Stimulated activated CD8-positive, alpha-beta memory T cell treated with anti-CD3 and anti-CD28 coated beads, Interleukin-12 subunit alpha, Interleukin-12 subunit beta, amount 100 ng/mL, for 4 hours (primary cell): ENCODE measurements at places on chromosomes 7 and 10.

GRCh38 chr10:86047588-86047987, 319.0 kb downstream of the GRID1 start:
- DNase-seq = no peak

- DNase-seq = no peak
Observed at GRCh38 chr7:55179931-55180682, 161.3 kb downstream of the EGFR start.

- no peak for DNase-seq
Observed at GRCh38 chr10:49611166-49611815, 1.2 kb downstream of the SLC18A3 start.

- no peak for DNase-seq
Observed at GRCh38 chr10:106083572-106083971, 1080.9 kb downstream of the SORCS1 start.

DNA sequence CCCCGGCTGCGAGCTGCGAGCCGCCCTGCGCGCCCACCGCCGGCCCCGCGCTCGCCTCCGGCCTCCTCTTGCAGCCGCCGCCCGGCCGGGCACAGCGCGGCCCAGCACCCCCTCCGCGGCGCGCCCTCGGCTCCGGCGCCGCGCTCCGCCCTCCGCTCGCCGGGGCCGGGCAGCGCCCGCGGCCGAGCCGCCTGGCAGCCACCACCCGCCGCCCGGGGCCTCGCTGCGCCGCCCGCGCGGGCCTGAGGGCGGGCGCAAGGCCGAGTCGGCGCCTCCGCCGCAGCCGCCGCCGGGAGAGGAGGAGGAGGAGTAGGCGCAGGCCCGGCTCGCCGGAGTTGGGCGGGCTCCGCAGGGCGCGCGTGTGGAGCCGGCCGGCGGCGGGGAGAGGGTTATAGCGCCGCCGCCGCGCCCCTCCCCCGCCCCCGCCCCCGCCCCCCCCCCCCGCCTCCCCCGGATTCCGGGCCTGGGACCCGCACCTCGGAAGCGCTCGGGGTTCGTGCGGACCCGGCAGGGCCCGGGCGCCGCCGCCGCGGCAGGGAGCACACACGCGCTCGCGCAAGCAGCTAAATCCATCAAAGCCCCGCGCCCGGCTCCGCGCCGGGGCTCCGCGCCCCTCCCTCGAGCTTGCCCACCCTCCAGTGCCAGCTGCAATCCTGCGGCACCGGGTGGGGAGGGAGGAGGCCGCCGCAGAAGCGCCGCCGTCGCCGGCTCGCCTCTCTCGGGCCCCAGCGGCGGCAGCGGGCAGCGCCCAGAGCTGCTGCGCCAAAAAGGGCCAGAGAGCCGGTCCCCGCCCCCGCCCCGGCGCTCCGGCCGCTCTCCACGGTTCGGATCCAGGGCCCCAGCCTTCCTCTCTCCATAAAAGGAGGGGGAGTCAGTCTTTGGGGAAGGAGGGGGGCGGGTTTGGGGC, at the start of gene PDGFA:
Gene PDGFA (minus strand): TSS at position 363 of the 907 bp plus-strand sequence. CDS start 845 bp downstream, outside the sequence.
- no peak for DNase-seq

- DNase-seq = no peak
Observed at GRCh38 chr10:76543655-76544054, 1094.0 kb downstream of the KCNMA1 start.

DNA sequence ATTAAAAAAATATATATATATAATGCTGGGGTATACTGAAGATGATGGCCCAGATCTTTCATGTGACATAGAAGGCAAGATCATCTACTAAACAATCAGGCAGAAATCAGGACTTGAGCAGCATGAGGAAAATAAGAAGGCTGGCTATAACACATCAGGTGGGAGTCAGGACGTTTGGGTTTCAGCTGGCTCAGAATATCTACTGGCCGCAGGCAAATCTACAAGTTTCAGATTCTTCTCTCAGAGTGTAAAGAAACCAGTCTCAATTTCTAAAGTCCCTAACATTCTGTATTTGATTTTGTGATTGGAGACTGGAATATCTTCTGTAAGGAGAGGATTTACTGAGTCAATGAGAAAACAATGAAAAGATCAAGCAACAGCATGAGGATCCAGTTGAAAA, 37.7 kb upstream of the FAM3C start:
- DNase-seq = no peak

- no peak for DNase-seq
Observed at GRCh38 chr10:18566177-18566576, 85.2 kb downstream of the NSUN6 start.

- DNase-seq = no peak
Observed at GRCh38 chr10:59585046-59585700, 124.5 kb downstream of the SLC16A9 start.

DNA sequence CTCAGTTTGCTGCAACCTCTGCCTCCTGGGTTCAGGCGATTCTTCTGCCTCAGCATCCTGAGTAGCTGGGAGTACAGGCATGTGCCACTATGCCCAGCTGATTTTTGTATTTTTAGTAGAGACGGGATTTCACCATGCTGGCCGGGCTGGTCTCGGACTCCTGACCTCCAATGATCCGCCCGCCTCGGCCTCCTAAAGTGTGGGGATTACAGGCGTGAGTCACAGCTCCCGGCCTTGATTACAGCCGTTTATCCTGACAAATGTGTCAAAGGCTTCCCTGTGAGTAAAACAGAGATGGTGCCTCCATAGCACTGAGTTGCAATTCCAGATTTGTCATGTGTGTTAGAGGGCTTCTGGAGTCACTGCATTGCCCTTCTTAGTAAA, 273.7 kb downstream of the CCDC3 start:
- no peak for DNase-seq

GRCh38 chr7:25852211-25852938, 299.6 kb upstream of the NFE2L3 start:
- no peak for DNase-seq

- no peak for DNase-seq
Observed at GRCh38 chr7:84372712-84373111, 178.1 kb upstream of the SEMA3A start.

DNA sequence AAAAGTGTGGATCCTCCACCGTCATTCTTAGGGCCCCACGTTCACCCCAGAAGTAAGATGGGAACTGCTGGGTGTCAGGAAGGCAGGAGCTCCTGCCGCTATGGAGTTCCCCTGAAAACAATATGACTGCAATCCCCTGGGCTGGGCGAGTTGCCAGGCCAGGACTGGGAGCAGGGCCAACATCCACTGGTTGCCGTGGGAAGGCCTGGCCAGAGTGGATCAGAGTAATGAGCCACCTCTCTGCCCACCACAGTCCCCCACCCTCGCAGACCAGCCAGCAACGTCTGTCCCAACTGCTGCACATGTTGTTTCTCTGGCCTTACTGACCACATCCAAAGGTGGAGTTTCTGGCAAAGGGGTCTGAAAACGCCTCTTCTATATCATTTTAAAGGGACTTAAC, 86.6 kb downstream of the STRA8 start:
- no peak for DNase-seq

DNA sequence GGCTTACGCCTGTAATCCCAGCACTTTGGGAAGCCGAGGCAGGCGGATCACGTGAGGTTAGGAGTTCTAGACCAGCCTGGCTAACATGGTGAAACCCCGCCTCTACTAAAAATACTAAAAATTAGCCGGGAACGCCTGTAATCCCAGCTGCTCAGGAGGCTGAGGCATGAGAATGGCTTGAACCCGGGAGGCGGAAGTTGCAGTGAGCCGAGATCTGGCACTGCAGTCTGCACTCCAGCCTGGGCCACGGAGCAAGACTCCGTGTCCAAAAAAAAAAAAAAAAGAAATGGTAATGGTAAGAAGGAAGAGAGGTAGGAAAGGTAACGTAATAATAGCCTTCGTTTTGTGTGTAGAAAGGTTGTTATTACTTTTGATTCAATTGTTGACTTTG, 1.2 kb downstream of the HSPA14 start:
- no peak for DNase-seq

GRCh38 chr7:7883394-7883793, 85.2 kb upstream of the GLCCI1 start:
- DNase-seq = no peak

DNA sequence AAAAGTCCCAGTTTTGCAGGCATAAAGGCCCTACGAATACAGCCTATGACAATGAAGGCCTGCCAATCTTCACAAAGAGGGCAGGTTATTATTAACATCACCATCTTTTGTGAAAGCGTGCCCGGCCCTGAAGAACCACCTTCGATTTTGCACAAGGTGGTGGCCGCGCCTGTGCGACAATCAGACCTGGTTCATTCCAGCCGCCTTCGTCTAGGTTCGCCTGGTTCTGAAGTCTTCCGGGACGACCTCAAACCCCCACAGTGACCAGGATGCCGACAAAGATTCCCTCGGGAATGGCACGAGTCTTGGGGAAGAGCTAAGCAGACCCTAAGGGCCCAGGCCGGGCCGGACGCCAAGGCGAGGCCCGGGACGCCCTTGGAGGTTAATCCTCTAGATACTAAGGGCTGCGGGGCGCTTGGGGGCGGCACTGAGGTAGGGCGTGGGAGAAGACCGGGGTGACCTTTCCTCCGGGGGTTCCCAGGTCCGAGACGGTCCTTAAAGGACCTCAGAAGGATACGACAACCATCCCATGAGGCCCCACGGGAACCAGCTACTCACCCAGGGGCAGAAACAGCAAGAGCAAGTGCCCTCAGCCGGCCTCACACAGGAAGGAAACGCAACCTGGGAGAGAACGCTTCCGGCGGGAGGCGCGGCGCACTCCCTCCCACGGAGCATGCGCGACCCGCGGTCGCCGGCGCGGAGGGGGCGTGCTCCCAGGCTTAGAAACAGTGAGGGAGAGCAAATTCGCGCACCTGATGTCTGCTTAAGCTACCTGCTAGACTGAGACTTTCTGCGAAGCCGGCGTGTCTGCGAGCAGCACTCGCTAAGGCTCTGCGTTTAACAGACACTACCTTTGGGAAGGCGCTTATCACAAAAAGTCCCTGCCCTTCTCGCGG, at the start of gene ATAD1:
Gene ATAD1 (minus strand): TSS at position 618 of the 896 bp plus-strand sequence. CDS start 3,627 bp downstream, outside the sequence.
- DNase-seq = peak; percentile 85

GRCh38 chr10:128431083-128431482, 304.9 kb upstream of the MKI67 start:
- no peak for DNase-seq

DNA sequence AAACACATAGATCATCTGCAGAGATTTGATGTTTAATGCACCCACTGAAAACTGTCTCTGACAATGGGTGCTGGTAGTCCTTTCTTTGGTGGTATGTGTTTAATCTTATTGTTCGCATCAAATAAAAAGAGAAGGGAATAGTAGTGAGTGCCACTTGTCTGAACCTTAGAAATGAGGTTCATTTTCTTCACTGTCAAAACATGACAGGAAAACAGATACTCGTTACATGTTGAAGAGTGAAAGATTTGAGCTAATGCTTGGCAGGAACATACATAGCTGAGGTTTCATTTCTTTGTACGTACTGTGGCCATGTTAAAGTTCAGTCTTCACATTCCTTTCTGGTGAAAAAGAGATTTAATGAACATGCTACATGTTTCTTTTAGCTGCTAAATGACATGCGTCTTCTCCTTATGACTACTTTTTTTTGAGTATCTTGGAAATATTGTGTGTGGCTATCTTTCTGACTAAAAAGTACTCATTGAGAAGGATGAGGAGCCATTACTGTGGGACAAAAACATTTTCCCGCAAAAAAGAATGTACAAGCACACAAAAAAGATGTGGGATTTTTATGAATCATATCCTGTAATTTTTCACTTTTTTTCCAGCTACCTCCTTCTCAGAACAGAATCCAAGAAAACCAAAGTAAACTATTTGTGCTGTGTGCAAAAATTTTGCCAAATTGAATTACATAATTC, 108.0 kb downstream of the TWIST1 start:
- DNase-seq = no peak

GRCh38 chr10:94630017-94630688, 53.4 kb upstream of the CYP2C18 start:
- DNase-seq = no peak

DNA sequence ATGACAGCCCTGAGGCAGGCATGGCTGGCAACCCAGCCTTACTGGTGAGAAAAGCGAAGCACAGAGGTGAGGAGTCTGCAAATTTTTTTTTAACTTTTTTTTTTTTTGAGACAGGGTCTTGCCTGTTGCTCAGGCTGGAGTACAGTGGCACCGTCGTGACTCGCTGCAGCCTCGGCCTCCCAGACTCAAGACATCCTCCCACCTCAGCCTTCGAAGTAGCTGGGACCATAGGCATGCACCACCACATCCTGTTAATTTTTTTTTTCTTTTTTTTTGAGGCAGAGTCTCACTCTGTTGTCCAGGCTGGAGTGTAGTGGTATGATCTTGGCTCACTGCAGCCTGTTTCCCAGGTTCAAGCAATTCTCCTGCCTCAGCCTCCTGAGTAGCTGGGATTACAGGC, 35.1 kb upstream of the DLG5 start:
- no peak for DNase-seq

DNA sequence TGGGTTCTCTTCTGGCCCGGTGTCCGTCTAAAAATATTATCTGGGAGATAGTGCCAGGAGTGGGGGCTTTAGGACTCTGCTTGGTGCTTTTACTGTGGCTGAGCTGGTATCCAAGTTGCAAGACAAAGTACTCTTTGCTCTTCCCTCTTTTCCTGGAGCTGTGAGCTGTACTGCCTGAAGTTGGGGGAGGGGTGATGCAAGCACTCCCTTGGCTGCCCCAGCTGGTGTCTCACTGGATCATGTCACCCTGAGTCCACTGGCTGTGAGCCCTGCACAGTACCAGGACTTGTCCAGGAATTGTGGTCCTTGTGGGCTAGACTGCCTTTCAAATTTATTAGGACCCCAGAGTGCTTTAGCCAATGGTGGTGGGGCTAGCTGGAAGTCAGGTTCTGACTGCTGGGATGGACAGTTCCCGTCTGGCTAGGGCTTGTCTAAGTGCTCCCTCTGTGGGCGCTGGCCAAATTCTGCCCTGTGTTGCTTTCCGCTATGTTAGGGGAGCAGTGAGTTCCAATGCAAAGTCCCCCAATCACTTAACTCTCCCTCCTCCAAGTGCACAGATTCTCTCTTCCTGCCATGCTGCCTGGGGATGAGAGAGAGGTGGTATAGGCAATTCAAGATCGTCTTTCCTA, 13.1 kb downstream of the CC2D2B start:
- DNase-seq = no peak

GRCh38 chr7:22406715-22407114, 49.8 kb upstream of the RAPGEF5 start:
- no peak for DNase-seq

DNA sequence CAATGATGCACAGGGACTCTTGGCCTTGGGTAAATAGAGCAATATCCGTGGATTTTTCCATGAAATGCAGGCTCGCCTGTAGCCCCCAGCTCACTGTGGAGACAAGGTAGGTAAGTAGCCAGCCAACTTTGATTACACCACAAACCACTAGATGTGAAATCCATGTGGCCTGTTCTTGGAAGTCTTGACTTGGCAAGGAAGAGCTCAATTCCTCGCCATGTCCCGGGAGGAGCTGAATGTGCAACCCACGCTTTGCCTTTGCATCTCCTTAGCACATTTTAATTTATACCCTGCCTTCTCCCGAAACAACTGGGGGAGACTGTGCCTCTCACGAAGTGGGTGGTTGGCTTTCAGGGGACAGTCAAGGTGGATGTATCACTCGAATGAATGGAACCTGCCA, 347.7 kb upstream of the MKI67 start:
- DNase-seq = no peak

GRCh38 chr7:18597754-18598153, 102.2 kb downstream of the HDAC9 start:
- DNase-seq = no peak
